ENCODE measurements at places on chromosomes 2 and 18.

- no peak for DNase-seq
These were observed 89.3 kb downstream of the ARMC9 start for GRCh38 chr2:231287696-231288095.

DNA sequence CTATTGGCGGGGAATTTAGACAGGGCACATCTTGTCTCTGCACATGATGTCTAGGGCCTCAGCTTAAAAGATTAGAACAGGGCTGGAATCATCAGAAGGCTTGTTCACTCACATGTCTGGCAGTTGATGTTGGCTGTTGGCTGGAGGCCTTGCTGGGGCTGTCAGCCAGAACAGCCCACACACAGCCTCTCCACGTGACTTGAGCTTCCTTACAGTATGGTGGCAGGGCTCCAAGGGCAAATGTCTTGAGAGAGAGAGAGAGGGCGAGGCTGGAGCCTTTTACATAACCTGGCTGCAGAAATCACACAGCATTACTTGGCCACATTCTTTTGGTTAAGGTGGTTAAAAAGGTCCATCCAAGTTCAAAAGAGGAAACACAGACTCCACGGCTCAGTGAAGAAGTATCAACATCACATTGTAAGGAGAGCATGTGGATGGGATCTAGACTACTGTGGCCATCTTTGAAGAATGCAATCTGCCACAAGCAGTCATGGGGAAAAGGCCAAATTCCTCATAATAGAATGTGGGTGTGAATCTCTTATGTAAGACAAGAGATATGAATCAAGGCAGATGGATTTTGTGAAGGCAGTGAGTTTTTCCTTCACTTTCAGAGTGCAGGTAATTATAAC is 30.4 kb downstream of the SRSF7 start:
- peak; percentile 74 for DNase-seq

GRCh38 chr2:80545420-80546210 is 241.1 kb upstream of the LRRTM1 start:
- no peak for DNase-seq

- DNase-seq, result no peak
These were observed 144.3 kb downstream of the CHST9 start for GRCh38 chr18:27040796-27041195.

DNA sequence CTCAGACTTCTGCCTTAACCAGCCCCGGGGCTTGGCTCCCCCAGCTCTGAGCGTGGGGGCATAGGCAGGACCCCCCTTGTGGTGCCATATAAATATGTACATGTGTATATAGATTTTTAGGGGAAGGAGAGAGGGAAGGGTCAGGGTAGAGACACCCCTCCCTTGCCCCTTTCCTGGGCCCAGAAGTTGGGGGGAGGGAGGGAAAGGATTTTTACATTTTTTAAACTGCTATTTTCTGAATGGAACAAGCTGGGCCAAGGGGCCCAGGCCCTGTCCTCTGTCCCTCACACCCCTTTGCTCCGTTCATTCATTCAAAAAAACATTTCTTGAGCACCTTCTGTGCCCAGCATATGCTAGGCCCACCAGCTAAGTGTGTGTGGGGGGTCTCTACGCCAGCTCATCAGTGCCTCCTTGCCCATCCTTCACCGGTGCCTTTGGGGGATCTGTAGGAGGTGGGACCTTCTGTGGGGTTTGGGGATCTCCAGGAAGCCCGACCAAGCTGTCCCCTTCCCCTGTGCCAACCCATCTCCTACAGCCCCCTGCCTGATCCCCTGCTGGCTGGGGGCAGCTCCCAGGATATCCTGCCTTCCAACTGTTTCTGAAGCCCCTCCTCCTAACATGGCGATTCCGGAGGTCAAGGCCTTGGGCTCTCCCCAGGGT is 5.5 kb downstream of the CTDSP1 start:
- no peak for DNase-seq

DNA sequence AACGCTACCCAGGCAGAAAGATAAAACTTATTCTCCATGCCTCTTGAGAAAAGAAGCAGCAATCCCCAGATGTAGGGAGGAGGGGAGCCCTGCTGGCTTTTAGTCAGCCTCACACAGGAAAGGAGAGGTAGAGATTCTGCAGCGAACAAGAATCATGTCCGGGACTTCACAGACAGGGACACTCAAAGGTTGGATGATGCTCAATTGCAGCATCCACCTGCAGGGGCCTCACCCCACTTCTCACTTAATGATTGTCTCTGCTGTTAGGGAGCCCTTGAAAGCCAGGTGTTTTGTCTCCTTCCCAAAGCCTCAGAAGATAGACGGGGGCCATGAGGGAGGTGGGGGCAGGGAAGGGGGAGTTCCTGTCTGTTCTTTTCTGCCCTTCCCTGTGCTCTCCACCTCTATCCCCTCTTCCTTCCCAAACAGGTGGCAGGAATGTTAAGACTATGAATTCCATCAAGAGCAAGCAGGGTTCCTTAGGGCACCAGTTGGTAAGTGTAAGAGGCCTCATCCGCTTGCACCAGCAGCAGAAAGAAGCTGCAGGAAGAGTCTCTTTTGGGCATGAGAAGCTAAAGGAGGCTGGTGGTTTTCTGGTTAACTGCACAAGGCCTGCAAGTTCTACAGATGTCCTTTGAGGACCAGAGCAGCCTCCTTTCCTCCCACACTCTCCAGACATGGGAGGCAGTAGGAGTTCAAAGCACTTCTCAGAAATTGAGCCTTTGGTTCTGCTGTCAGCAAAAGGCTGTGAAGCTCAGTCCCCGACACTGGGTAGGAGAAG is 154.7 kb upstream of the TNP1 start:
- DNase-seq, result no peak

GRCh38 chr2:238502088-238502810 is 75.5 kb downstream of the ASB1 start:
- DNase-seq, result no peak

DNA sequence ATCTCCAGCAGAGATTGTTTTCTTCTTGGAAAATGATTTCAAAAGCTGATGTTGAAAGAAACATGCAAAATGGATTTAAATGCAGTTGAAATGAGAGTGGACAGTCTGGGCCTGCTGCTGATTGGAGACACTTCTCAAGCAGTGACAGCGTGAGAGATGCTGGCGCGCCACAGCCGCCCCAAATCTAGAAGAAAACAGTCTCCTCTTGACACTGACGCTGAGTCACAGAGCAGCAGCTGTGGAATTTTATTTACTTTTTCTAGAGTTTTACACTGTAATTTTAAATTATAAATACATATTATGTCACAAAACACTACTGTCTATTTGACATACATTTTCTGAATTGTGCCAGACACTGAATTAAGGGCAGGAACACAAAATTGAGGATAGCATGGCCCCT is 121.8 kb upstream of the TMEM200C start:
- DNase-seq, result no peak

- no peak for DNase-seq
These were observed 263.2 kb downstream of the CYP26B1 start for GRCh38 chr2:71884303-71885042.

DNA sequence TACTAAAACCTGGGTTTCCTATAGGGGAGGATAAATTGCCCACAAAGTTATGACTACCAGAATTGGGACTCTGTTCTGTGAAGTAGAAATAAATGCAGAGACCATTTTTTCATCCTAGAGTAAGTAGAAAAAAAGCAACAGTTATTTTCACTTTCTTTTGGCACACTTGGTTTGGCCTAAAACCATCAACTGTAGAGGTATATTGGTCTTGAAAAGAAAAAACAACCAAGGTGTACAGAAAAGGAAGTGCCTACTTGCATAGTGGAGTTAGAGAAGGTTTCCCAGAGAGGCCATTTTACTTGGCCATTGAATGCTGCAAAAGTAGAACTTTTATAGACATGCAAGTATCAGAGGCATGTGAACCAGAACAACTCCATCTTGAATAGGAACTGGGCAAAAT is 89.4 kb upstream of the TACR1 start:
- no peak for DNase-seq

DNA sequence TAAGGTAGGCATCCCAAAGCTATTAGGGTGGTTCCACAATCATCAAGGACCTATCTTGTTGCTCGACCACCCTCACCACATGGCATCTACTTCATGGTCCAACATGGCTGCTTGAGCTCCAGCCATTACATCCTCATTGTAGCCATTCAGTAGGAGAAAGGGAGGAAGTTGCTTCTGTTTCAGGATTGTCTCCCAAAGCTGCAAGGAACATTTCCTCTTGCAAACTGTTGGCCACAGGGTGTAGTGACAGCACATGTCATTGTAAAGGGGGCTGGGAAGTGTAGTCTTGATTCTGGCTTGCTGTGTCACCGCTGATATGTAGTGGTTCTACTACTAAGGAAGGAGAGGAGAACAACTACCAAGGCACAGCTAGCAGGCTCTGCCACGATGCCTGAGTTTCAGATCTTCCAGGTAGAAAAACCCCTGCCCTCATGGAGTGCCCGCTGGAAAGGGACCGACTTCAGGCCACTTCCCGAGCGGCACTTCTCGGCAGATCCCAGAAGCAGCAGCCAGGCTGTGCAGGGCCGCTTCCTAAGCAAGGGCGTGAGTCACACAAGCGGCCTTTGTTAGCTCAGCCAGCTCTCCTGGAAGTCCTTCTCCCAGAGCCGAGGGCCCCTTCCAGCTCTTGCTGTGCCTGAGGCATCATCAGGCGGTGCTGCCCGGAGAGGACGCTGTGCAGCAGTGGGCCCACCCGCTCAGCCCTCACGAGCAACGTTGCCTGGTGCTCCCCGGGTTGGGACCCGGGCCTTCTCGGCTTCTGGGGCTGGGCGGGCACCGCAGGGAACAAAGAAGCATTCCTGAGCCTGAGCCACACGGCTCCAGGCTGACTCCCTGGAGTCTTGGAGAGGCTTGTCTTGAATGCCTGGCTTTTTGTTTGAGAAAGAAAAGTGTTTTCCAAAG is 58.2 kb downstream of the HS6ST1 start:
- peak; percentile 59 for DNase-seq

GRCh38 chr2:11514081-11514730 is 19.6 kb upstream of the GREB1 start:
- no peak for DNase-seq

DNA sequence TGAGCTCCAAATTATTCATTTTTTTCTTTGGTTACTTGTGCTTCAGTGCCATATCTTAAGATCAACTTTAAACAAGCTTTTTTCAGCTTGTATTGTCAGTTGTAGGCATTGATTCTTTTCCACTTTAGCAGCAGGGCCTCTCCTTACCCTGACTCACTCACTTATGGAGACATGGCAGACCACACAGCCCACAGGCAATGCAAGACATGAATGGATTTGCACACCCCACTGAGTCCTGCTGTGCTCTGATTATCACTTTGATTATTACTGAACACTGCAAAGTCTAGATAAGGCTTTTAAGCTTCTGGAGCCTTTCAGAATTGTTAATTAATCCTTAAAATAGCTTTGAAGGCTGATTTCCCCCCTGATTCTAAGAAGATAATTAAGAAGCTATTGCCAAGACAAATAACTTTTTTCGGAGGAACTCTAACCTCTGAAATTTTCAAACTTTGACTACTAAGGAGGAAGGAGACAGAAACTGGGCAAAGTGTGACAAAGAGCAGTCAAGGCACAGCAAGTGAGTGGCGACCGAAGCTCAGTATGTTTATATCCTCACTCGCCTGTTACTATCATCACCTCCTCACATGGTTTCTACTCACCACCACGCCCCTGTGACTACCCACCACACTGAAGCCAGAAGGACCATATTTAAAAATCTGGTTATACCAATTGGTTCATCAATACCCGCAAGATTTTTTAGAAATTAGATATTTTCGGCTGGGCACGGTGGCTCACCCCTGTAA is 43.3 kb downstream of the CACNB4 start:
- no peak for DNase-seq

- peak; percentile 84 for DNase-seq
These were observed 69.3 kb downstream of the MARCO start for GRCh38 chr2:119011162-119011909.

- peak; percentile 93 for DNase-seq
These were observed at the start of gene UBXN2A for GRCh38 chr2:23939987-23940717. Gene UBXN2A, plus strand, starts transcription at chr2:23940463. Its CDS starts 17,852 bp downstream, at chr2:23958315.

DNA sequence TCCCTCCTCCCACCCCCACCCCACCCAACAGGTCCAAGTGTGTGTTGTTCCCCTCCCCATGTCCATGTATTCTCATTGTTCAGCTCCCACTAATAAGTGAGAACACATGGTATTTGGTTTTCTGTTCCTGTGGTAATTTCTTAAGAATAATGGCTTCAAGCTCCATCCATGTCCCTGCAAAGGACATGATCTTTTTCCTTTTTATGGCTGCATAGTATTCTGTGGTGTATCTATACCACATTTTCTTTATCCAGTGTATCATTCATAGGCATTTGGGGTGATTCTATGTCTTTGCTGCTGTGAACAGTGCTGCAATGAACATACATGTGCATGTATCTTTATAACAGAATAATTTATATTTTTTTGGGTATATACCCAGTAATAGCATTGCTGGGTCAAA is 12.3 kb upstream of the ASAP2 start:
- no peak for DNase-seq

DNA sequence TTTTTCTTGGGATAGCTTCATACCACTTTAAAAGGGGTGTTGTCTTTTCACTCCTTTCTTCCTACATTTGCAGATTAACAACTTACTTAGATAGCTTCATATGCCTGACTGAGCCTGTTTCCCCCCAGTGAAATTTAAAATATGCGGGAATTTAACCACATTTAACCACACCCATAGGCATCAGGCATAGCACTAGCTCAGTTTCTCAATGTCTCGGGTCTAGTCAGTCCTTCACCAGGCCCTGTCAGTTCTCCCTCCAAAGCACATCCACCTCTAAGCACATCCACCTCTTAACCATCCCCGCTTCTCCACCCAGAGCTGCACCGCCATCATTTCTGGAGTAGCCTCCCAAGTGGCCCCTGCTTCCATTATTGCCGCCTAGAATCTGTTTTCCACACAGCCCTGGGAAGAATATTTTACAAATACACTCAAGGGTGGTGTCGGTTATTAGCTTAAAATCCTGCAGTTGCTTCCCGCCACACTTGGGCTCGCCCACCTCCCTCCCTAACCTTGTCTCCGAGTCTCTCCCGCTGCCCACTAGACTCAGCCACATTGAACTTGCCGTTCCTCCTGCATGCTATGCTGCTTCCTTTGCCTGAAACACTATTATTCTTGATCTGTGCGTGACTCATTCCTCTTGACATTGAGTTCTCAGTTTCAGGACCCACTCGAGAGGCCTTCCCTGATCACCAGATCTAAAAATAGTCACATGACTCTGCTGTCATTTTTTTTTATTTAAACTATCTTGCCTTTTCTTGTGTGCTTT is 68.3 kb downstream of the SPTBN1 start:
- no peak for DNase-seq

GRCh38 chr2:20661421-20662307 is 5.3 kb upstream of the GDF7 start:
- DNase-seq, result peak; percentile 85

- no peak for DNase-seq
These were observed 177.2 kb upstream of the RAB6C start for GRCh38 chr2:129802290-129802689.

All from AG08396 (cell line).